ENCODE measurements at places on chromosomes 1 and 21.

DNA sequence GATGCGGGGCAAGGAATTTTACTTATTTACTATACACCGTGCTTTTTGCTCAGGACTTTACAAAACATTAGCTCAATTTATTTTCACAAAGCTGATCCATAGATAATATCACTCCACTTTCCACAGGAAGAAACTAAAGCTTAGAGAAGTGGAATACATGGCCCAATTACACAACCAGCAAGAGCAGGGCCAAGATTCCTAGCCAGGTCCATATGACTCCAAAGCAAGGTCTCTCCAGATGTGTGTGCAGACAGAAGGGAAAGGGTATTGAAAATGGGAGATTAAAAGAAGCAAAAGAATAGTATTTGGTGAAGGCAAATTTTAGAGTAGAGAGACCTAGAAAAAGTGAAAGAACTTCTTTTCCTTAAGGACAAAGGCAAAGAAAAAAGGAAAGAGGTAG lies 30.4 kb downstream of the RGS8 start:
- DNase-seq: no peak

GRCh38 chr1:45172005-45172404 lies 34.4 kb downstream of the ZSWIM5 start:
- DNase-seq: no peak

DNA sequence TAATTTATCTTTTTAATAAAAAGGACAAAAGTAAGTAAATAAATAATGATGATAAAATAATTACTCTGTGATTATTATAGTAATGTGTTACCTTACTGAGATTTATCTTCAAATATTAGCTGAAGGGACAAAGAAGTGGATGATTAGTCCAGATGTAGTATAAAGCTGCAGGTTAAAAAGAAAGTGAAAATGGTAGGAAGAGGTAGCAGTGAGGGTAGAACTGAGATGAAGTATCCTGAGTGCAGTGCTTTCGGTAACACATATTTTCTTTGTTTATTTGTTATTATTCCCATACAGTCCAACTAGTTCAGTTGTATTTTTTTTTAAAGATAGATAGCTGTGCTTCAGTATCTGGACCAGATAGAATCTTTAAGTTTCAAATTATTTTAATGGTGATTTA lies 1203.5 kb downstream of the NCAM2 start:
- no peak for DNase-seq

- no peak for DNase-seq
Observed at GRCh38 chr1:23325393-23325792, 18.7 kb downstream of the HNRNPR start.

DNA sequence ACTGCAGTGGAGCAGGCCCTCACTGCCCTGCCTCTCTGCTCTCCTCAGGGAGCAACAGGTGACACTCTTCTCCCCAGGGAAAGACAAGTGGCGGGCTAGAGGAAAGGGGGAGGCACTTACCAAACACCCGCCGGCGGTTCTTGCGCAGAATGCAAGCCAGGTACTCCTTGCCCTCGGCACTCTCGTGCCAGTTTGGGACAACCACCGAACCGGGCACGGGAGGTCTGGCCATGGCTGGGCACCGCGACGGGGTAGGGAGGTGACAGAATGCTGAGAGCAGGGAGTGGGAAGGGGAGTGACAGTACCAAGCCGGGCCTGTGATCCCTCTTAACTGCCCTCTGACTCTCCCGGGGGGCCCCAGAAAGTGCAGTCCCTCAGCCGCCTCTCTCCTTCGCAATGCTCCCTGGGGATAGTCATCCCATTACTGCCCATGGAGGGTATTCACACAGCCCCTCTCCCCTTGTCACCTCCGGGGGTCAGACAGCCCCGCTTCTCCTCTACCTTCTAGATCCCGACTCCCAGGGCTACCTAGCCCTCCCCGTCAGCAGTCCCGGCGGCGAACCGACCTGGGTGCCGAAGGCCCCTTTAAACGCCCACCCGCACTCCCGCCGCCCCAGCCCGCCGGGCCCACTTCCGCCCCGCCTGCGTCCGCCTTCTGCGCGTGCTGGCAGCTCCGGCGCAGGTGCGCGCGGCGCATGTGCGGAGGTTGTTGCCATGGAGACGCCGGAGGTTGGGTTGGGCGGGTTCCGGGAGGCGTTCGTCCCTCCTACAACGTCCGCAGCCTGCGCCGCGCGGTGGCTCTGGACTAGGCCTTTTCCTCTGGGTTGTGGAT lies at the start of gene CPLANE2:
Gene CPLANE2 (minus strand): TSS at position 673 of the 832 bp plus-strand sequence. CDS start 441 bp downstream, at position 232.
- peak; percentile 96 for DNase-seq

- peak; percentile 45 for DNase-seq
Observed at GRCh38 chr21:17818186-17819113, 706 bp downstream of the C21orf91 start.

DNA sequence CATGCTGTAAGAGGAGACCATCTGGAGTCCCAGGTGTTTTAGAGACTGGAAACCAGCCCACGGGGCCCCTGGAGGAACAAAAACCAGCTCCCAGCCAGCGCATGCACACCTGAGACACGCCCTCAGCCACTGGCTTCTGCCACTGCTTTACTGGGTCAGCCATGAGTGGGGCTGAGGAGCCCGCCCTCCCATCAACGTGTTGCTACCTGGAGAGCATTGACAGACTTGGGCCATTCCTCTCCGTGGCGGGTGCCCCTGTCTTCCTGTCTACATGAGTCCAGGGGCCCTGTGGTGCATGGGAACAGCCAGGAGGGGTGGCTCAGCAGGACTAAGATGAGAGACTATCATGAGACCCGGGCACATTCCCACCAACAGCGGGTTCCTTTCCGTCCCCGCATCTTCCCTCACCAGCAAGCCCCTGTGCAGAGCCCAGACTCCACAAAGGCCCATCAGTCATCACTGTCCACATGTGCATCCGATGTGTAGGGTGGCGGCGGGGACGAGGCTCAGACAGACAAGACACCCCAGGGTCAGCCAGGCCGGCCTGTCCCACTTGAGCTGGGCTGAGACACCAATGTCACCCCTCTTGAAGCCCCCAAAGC lies 45.4 kb upstream of the POFUT2 start:
- no peak for DNase-seq

GRCh38 chr1:2583331-2583791 lies 3.2 kb upstream of the PRXL2B start:
- peak; percentile 11 for DNase-seq

DNA sequence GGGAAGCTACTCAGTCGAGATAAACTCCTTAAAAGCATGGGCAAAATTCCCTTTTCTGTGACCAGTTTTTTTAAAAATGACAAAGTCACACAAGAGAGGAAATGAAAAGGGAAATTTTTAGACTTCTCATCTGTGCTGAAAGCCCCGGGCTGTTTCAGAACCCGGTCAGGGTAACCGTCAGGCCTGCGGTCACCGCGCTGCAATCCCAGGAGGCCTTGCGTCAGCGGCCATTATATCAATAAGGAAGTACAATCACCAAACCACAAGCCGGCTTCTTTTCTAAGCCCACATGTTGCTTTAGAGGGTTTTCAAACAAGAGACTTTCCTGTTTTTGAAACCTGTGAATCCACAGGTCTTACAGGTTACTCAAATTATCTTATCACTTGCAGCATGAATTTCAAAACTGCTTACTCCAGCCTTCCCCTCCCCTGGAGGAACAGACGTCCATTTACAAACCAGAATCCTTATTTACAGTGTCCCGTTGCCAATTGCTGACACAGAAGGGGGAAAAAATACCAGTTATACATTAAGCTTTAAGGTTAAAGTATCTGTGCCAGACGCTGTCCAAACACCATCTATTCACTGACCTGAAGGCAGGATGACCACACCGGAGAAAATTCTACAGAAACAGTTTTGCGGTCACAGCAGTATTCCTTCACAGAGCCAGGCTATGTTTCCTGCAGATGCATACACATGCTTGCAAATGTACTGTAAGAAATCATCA lies 165.3 kb downstream of the TOMM20 start:
- peak; percentile 93 for DNase-seq

GRCh38 chr1:234176000-234176399 lies 197.3 kb upstream of the COA6 start:
- no peak for DNase-seq

- no peak for DNase-seq
Observed at GRCh38 chr1:216332003-216332402, 91.2 kb downstream of the USH2A start.

DNA sequence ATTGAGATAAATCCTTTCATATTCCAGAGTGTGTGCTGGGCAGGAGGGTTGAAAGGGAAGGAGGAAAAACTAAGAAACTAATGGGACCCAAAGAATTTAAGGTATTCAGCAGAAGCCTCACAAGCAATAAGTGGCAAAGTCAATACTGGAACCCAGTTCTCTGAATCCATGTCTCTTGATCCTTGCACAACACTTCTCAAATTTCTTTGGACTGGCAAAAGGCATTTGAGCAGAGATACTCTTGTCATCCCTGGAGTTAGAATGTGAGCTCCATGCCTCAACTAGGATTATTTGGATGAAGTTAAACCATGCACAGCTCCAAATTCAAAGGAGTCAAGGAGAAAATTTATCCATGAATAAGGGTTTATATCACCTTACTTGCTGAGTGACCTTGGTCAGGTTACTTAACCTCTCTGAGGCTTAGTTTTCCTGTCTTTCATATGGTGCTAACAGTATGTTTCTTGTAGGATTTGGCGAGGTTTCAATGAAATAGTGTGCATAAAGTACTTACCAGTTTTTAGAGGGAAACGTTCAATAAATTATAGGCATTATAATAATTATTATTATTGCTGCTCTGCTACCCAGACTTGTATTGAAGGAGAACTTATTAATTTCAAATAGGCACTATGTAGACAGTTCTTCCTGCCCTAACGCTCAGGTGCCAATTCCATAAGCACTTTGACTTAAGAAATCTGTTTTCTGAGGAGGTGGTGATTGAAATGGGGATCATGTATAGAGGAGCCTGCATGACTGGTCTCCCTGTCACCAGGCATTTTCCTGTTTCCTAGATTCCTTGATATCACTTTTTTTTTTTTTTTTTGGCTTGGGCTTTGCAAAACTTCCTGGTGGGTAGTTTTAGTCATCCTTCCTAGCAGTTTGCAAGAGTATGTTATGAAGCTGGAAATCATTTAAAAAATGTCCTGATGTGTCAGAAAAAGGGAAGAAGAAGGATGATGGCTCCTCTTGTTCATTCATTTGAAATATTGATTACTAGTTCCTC lies 125.0 kb upstream of the JUN start:
- no peak for DNase-seq

DNA sequence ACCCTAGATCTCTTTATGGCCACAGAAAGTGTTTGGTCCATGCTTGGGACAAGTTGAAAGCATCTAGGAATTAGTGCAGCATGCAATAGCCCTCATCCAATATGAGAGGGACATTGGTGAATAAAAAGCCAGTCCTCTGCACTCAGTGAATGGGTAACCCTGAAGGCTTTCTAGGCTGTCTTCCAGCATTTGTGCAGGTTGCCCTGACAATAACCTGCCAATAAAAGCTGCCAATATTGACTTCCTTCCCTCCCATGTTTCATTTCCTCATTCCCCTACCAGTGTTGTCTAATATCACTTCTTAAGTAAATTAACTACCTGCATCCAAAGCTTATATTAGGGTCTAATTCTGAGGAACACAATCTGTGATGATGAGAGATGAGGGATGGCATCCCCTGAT lies 563.6 kb upstream of the NEGR1 start:
- DNase-seq: no peak

- no peak for DNase-seq
Observed at GRCh38 chr21:17819877-17820229, 697 bp upstream of the C21orf91 start.

GRCh38 chr21:35070436-35070835 lies 21.3 kb upstream of the RUNX1 start:
- DNase-seq: no peak

- no peak for DNase-seq
Observed at GRCh38 chr1:17553975-17554700, 14.6 kb downstream of the ARHGEF10L start.

DNA sequence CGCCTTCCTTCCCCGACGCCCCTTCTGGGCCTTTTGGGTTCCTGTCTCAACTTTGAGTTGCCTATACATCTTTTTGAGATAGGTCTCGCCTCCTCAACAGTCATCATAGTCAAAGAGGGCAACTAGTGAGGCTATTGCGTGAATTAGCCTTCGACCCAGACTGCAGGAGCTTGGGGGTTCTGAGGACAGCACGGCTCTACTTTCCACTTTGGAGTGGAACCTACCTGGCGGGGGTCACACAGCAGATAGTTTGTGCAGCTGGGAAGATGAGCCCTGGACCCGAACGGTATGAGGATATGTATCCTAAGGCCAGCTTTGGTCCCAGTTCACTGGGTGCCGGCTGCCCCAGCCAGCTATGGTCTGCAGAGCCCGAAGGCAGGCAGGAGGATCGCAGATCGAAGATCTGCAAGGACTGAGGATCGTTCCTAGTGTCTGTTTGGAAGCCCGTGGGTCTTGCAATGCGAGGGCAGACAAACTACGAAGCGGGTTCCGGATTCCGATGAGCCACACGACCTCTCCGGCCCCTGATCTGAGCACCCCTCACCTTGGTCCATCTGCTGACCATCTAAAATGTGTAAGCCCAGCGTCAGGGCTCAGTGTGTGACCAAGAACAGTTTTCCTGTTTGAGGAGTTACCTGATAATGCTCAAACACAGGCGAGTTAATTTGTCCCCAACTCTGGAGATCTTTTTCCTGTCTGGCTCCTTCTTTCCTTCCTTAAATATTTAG lies 8.1 kb downstream of the FOXD2 start:
- DNase-seq: no peak

DNA sequence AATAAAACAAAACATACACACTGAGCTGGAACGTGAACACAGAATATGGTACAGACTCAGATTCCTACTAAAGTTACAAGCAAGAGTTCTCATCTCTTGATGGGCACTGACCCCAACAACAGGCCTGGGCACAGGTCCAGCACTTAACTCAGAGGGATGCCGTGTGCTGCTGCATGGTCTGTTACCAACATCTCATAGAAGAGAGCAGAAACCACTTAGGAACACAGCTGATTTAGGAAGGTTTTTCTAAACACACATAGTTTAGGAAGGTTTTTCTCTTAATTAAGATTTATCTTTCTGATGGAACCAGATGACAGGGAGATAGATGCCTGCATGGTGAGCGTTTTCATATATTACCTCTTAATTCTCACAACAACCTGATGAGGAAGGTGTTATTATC lies 1.5 kb downstream of the GCLM start:
- no peak for DNase-seq

DNA sequence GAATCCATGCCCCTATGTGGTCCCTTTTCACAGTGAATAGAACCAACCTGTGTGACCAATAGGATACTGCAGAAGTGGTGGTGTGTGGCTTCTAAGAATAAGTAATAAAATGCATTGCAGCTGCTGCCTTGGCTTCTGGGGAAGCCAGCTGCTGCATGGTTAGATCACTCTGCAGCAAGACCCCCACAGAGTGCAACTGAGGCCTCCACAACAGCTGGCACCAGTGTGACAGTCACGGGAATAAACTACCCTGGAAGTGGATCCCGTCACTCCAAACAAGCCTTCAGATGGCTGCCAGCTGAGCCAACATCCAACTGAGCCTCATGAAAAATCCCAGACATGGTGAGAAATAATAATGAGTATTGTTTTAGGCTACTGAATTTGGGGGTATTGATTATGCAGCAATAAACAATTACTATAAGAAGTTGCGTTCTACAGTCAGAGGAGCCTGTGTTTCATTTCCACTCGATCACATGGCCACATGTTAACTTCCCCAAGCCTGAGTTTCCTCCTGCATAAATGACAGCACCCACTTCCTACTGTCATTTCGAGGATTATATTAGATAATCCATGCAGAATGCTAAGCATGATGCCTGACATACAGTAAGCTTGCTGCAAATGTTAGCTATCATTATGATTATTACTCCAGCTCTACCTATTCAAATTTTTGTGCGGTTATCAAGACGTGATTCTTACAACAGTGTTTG lies 20.8 kb upstream of the COG2 start:
- no peak for DNase-seq
